ENCODE measurements at places on chromosomes 2 and 18.

GRCh38 chr2:106575955-106576354 is 88.8 kb downstream of the CD8B2 start:
- peak; percentile 63 for DNase-seq

- no peak for DNase-seq
Measured at GRCh38 chr18:63107931-63108330, 211.6 kb downstream of the BCL2 start.

DNA sequence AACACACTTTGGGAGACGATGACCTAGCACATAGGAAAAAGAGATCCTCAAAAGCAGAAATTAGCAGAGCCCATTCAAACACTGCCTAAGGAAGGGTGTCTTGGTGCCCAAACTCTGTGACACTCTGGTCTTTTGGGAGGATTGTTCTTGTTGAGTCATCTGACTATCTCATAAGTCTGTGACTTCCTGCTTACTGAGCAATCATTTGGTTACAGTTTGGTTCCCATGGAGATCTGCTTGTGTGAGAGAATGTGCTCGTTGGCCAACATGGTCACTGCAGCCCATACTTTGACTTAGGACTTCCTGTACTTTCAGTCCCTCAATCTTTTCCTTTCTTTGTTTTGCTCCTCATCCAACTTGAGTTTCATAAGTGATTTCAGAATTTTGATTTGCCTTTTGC is 602.9 kb downstream of the NYAP2 start:
- no peak for DNase-seq

- no peak for DNase-seq
Measured at GRCh38 chr2:218282173-218282991, 9.9 kb downstream of the TMBIM1 start.

- DNase-seq = no peak
Measured at GRCh38 chr18:58902961-58903360, 38.3 kb downstream of the ZNF532 start.

DNA sequence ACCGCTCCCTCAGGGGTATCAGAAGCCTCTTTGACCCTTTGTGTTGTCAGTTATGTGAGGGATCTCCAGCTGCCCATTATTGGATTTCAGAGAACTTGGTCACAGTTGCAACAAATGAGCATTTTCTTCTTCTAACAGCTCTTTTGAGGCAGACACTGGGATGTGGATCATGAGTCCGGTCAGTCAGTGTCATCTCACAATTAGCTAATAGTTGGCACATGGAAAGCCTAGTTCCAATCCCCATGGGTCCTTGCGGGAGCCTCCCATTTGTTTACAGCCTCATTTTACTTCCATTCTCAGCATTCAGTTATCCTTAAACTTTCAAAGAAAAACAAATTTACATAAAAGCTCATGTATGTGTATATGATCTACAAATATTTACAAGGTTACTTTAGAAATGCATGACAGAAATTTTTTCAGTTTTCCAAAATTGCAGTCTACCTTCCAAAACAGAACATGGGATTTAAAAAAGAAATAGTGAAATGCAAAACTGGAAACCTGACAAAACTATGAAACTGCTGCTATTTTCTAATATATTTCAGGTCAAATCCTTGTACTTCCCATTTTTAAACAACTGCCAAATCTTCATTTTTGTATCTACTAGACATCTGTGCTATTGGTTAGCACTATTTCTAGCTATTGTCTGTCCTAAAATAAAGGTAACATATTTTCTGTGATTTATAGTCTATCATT is 547.1 kb upstream of the ZEB2 start:
- DNase-seq = no peak

- DNase-seq = no peak
Measured at GRCh38 chr2:171747371-171747770, 60.1 kb downstream of the DYNC1I2 start.

- no peak for DNase-seq
Measured at GRCh38 chr2:168357797-168358472, 98.1 kb upstream of the CERS6 start.

DNA sequence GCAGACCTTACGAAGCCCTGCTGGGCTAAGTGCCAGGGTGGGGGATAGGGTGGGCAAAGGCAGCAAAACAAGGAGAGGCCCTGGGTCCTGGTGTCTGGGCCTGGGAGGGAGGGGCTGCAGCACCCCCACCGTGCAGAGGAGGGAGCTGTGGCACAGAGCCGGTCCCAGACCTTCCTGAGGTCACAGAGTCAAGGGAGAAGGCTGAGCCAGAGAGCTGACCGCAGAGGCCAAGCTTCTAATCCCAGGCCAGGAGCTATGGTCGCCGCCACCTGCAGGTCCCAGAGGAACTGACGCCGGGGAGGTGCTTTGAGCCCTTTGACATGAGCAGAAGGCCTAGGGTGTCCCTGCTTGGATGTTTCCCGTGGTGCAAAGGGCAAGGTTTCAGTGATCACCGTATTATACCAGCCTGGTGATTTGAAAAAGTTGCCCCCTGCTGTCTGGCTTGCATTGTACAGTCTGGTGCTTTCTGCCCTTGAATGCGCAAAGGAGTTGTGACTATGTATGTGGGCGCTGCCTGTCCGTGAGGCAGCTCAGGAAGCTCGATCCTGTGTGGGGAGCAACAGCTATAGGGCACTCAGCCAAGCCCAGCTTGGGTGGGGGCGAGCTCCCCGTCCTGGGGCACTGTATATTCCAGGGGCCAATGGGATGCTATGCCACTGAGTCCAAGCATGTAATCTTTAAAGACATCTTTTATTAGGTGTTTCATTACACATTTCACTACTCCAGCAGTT is 44.3 kb downstream of the EDAR start:
- DNase-seq = no peak
